ENCODE measurements at places on chromosomes 11 and 22. TPM values are rescaled to one million over a fixed set of nuclear protein-coding genes. Genes with fewer than 3 reads are reported as not detected.

The PNPLA5 gene
- not detected for total RNA-seq

The TREH gene
- total RNA-seq = under 0.01 TPM

The PRDM11 gene
- total RNA-seq = 10.8 TPM

The RIMBP3B gene
- total RNA-seq = not detected

The GAL3ST3 gene
- total RNA-seq = not detected

The APOBEC3B gene
- 3.5 TPM for total RNA-seq

The OR51B2 gene
- total RNA-seq = not detected

The GRAP2 gene
- not detected for total RNA-seq

The ANO3 gene
- not detected for total RNA-seq
